HEK293T (cell line): ENCODE measurements at places on chromosomes 2 and 18.
A peak's percentile ranks its signal among the peaks of the same experiment; 100 is the strongest.

- DNase-seq: peak; percentile 59
Measured at GRCh38 chr2:41853427-41854191, 194.2 kb upstream of the PKDCC start.

GRCh38 chr2:112768432-112768831, 4.0 kb upstream of the CKAP2L start:
- no peak for DNase-seq

GRCh38 chr2:44948565-44949328, 7.2 kb downstream of the SIX3 start:
- no peak for DNase-seq

GRCh38 chr2:113021312-113021711, 16.1 kb downstream of the IL36A start:
- no peak for DNase-seq

DNA sequence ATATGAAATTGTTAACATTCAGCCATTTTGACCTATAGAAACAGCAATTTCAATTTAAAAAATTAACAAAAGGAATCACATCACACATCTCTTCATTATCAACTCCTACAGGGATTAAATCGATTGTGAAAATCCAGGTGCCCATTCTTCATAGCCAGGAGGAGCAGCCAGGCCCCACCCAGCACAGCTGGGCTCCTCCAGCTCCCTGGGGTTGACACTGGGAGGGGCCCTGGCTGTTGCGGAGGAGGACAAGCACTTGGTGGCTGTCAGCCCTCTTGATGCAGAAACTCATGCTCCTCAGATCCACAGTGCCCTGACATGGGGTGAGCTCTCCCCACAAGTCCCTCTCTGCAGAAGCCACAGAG, 99.8 kb downstream of the FAM210A start:
- DNase-seq: no peak

- no peak for DNase-seq
Measured at GRCh38 chr2:43221124-43221762, 5.2 kb downstream of the ZFP36L2 start.

- DNase-seq: no peak
Measured at GRCh38 chr2:129623783-129624182, 355.7 kb upstream of the RAB6C start.

DNA sequence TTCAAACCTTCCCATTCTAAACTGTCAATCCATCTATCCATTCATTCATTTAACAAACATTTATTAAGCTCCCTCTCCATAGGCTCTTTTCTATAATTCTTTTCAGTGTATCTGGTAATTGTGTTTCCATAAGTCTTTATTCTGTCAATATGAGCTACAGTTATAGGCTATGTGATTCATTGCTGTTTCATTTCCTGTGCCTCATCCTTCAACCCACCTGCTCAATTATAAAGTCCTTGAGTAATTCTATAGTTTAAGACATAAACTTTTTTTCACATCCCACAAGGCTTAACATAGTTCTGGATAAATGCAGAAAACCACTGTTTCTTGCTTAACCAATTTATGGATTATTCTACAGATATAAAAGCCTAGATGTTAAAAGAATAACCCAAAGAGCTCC, 84.2 kb upstream of the PIK3C3 start:
- DNase-seq: no peak
